Pulmonary artery endothelial cell (primary cell): ENCODE measurements at places on chromosomes 6 and 20. TPM values are rescaled to one million over a fixed set of nuclear protein-coding genes. Genes with fewer than 3 reads are reported as not detected.

The WASF1 gene
- total RNA-seq: 5.7 and 10.2 TPM in 2 replicates

The ZNF165 gene
- total RNA-seq: 0.33 and 0.35 TPM in 2 replicates

The HDGFL1 gene
- not detected in 2 replicates for total RNA-seq

The SIRPB1 gene
- total RNA-seq: 0.73 TPM in 1 of 2 replicates, not detected in the other

The SPEF1 gene
- 0.13 TPM in 1 of 2 replicates, not detected in the other for total RNA-seq

The ACOT13 gene
- total RNA-seq: 6.7 and 7.9 TPM in 2 replicates

The MUC21 gene
- not detected in 2 replicates for total RNA-seq

The TMC2 gene
- not detected in 2 replicates for total RNA-seq

The EEF1A2 gene
- 0.32 and 0.99 TPM in 2 replicates for total RNA-seq

The OR2H2 gene
- not detected in 2 replicates for total RNA-seq

The C4B gene
- 0.66 and 1.0 TPM in 2 replicates for total RNA-seq

The NOTCH4 gene
- total RNA-seq: 20.1 and 25.0 TPM in 2 replicates

The ULBP2 gene
- total RNA-seq: 5.8 and 10.8 TPM in 2 replicates

The PLA2G7 gene
- not detected in 2 replicates for total RNA-seq

The PLN gene
- total RNA-seq: 0.04 TPM in 1 of 2 replicates, not detected in the other

The NMBR gene
- 0.11 TPM in 1 of 2 replicates, not detected in the other for total RNA-seq

The PHF3 gene
- total RNA-seq: 39.2 and 53.1 TPM in 2 replicates

The FAM135A gene
- 12.6 and 14.6 TPM in 2 replicates for total RNA-seq

The PRICKLE4 gene
- 0.67 and 1.1 TPM in 2 replicates for total RNA-seq

The STAU1 gene
- total RNA-seq: 58.8 and 63.0 TPM in 2 replicates

The STX7 gene
- total RNA-seq: 54.1 and 73.0 TPM in 2 replicates
